Endothelial cell (in vitro differentiated cells): ENCODE measurements at places on chromosomes 5 and 9. TPM values are rescaled to one million over a fixed set of nuclear protein-coding genes. Genes with fewer than 3 reads are reported as not detected.

PPP3R2 gene
- total RNA-seq: 2.2 TPM

GLRA1 gene
- total RNA-seq: not detected

GCNT4 gene
- 0.54 TPM for total RNA-seq

IRGM gene
- total RNA-seq: not detected

EQTN gene
- not detected for total RNA-seq

SLIT3 gene
- total RNA-seq: 3.2 TPM

BOD1 gene
- 76.7 TPM for total RNA-seq

SEMA5A gene
- total RNA-seq: 31.1 TPM

WNK2 gene
- 0.82 TPM for total RNA-seq

DNM1 gene
- total RNA-seq: 8.0 TPM

SLC46A2 gene
- not detected for total RNA-seq

- DNase-seq: no peak
Measured at GRCh38 chr9:132806723-132807421, 71.2 kb downstream of the AK8 start.

GRCh38 chr5:7983433-7983832 is 114.5 kb downstream of the MTRR start:
- no peak for DNase-seq

DNA sequence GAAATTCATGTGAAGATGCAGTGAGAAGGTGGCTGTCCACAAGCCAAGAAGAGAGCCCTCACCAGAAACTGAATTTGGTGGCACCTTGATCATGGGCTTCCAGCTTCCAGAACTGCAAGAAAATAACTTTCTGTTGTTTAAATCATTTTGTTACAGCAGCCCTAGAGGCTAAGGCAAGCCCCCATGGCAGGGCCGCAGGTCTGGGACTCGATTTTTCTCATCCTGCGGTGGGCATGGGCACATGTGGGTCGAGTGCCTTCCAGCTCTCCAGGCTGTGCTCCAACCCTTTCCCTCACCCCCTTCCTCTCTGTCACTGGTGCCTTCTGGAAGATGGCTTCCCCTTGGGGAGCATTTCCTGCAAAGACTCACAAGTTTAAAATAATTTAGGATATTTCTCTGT is 40.7 kb downstream of the AHRR start:
- DNase-seq: no peak

- no peak for DNase-seq
Measured at GRCh38 chr9:89553451-89554010, 51.3 kb upstream of the GADD45G start.

DNA sequence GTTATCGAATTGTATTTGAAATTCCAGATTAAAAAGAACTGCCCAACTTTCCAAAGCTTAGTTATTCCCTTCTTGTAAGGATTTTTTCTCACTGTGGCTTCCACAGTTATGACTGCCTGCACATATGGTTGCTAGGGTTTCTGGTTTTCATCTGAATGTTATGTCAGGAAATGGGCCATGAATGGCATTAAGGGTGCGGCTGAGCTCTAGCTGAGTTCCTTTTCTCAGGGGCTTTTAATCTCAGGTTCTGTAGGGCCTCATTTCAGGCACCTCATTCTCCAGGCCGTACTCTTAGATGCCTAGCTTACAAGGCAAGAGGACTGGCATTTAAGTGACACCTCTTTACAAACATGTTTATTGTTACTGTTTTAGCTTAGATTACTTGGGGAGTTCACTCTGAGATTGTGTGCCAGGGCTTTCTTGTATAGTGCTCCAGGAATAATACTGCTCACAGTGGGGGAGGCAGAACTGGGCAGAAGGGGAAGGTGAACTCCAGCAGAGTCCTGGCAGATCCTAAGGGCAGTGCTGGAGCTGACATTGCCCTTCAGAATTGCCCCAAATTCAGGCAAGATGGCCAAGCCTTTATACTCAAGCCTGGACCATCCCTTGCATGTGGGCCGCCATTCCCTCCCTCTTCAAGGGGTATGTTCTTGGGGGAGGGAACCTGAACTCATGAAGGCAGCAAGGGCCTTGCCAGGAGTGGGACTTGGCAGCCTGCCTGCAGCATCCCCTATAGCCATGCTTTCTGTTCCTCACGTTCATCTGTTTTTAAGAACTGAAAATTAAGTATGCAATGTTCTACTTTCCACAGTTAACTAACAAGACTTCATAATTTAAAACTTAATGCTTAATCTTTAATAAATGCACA is 111.5 kb downstream of the KDM4C start:
- no peak for DNase-seq

GRCh38 chr5:67377631-67378030 is 181.0 kb upstream of the CD180 start:
- no peak for DNase-seq

DNA sequence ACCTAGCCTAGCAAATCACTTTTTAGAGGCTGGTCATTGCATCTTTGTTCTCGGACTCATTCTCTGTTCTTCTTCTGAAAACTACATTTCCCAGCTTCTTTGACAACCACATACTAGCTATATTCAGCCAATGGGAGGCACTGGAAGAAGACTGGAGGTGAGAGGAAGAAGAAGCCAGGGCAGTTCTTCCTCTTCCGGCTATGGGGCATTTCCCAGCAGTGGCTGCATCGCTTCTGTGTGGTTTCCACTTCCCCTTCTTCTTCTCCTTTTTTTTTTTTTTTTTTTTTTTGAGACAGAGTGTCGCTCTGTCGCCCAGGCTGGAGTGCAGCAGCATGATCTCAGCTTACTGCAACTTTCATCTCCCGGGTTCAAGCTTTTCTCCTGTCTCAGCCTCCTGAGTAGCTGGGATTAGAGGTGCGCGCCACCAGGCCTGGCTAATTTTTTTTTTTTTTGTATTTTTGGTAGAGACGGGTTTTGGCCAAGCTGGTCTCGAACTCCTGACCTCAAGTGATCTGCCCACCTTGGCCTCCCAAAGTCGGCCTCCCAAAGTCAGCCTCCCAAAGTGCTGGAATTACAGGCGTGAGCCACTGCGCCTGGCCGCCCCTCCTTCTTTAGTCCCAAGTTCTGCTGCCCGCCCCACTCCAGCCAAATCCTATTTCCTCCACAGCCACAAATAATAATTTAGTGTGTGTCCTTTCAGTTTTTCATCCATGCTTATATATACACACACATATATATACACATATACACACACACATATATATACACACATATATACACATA is 6.9 kb upstream of the UBAP1 start:
- DNase-seq: no peak

GRCh38 chr9:133351908-133352634 is 4.1 kb downstream of the RPL7A start:
- peak; percentile 56 for DNase-seq

DNA sequence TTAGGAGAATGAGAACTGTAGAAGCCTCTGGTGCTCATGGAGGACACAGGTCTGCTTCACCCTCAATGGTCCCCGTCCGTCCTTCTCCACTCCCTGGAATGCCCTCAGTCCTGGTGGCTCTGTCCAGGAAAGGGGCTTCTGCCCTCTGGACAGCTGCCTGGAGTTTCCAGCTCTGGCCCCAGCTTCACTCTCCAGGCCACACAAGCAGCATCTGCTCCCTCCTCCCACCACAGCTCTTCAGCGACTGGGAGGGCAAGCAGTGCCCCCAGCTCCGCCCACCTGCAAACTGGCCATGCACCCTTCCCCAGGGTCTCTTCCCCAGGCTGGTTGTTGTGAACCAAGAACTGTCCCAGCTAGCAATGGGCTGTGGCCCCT is 4.7 kb downstream of the SARDH start:
- no peak for DNase-seq

DNA sequence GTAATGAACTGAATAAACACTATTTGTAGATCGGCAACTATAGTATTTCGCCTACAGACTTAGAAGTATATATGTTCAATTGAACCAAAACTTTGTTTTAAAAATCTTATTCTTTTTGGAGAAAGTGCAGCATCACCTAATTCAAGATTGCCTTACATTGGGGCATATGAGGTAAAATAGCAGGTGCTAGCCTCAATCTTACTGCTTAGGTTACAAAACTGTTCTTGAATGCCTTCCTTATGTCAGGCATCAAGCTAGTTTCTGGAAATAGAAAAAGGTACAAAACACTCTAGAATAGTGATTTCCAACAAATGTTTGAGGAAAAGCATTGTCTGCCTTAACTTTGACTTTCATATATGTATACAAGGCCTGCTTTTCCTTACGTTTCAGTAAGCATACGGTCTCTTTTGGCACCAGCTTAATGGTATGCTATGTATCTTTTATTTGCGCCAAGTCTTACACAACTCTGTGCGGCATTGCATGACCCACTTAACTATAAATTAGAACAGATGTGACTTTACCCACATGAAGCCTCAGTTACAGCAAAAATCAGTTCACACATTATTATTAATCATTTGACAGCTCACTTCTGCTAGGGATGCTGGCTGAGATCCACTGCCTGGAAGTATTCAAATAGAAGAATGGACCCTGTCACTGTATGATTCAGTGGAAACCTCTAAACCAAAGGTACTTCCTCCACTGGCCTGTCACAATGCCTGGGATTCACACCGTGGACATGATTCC is 174.1 kb downstream of the PRELID2 start:
- DNase-seq: no peak

- DNase-seq: no peak
Measured at GRCh38 chr9:131722255-131722654, 17.6 kb downstream of the RAPGEF1 start.

DNA sequence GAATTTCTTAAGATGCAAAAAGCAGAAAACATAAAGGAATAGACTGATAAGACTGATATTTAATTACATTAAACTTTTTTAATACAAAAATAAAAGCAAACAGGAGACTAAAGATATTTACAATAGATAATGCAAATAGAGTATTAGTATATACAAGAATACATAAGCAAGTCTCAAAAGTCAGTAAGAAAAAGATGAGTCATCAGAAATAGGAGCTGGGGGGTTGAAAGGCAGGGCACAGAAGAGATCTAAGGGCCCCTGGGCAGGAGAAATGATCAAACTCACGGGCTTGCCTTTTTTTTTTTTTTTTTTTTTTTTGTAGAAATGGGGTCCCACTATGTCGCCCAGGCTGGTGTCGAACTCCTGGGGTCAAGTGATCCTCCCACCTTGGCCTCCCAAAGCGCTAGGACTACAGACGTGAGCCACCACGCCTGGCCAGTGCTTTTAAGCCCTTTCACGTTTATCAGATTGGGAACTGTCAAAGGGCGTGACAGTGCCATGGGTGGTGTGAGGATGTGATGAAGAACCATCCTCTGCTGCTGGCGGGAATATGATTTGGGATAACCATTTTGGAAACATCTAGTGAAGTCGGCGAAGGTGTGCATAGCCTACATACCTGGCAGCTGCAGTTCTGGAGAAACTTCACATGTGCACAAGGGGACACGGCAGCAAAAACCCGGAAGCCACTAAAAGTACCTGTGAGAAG is 126.1 kb downstream of the CACNA1B start:
- DNase-seq: no peak

- DNase-seq: no peak
Measured at GRCh38 chr9:16033253-16033652, 480.4 kb downstream of the CCDC171 start.

DNA sequence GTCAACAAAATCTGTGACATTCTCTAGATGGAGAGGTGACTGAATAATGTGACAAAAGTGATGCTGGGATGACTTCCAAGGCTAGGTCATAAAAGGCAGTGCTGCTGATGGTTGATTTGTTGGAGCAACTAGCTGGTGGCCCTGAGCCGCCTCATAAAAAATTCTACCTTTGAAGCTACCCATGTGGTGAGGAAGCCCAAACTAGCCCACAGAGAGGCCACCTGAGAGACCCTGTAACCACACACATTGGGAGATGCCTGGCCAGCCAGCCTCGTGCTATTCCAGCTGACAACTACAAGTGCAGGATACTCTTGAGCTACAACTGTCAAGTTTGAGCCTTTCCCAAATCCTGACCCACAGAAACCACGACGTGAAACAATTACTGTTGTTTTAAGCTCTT is 22.7 kb downstream of the CLTA start:
- DNase-seq: no peak

DNA sequence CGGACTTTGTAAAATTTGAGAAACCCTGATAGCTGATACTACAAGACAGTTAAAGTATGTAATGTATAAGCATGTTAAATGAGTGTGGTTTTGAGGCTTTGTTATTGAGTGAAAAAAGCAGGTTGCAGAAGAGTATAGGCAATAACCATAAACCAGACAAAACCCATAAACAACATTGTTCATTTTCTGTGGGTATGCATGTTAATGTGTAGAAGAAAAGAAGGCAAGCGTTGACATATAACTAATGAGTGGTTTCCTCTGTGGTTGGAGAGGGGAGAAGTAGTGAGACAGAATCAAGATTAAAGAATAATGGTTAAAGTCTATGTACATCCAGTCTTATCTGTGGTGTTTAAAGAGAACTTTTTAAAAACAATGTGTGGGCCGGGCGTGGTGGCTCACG is 26.2 kb downstream of the RAD23B start:
- DNase-seq: no peak

- DNase-seq: peak; percentile 51
Measured at GRCh38 chr9:110874963-110875674, 163.2 kb downstream of the LPAR1 start.

GRCh38 chr9:70517926-70518610 is 103.6 kb upstream of the KLF9 start:
- DNase-seq: no peak

DNA sequence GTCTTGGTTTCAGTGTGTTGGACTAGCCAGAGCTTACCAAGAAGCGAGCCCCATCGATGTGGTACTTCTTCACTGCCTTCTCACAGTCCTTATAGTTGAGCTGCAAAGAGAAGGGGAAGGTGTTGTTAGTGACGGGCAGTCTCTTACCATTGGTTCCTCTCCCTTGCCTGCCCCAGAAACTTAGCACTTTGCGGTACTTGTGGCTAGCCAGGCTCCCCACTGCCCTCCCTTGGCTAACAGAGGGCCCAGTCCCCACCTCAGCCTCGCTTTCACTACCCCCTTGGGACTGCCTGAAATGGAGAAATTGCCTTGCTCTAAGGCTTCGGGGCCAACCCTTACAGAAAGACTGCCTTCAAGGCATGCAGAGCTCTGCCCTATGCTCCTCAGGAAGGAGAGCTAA is 4.3 kb downstream of the LCP2 start:
- no peak for DNase-seq

- no peak for DNase-seq
Measured at GRCh38 chr5:17910318-17910717, 276.1 kb downstream of the TAF11L14 start.

- DNase-seq: peak; percentile 46
Measured at GRCh38 chr9:109574061-109574882, 76.2 kb upstream of the PTPN3 start.
